ENCODE measurements at places on chromosomes 3 and 15.

- DNase-seq, result no peak
These were observed 16.3 kb downstream of the BMF start for GRCh38 chr15:40092256-40092978.

GRCh38 chr3:44596621-44597020 lies 11.9 kb downstream of the ZNF660 start:
- no peak for DNase-seq

- DNase-seq, result no peak
These were observed 30.0 kb downstream of the CCNL1 start for GRCh38 chr3:157129803-157130466.

DNA sequence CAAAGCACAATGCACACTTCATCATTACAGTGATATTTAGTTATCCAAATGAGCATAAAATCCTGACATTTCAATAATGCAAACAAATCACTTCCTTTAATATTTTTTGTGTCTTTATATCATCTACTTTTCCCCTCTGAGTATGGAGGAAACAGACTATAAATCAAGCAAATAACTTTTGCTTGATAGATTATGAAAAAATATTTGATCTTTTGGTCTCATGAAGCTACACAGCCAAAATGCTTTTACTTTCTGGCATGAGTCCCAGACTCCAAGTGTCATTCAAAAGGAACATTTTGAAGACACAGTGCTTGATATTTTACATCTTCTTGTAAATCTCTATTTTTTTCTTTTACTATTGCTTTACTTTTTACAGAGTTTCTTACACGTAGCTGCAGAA lies 215.3 kb upstream of the ROBO1 start:
- DNase-seq, result no peak

GRCh38 chr3:4758249-4758860 lies 220.9 kb upstream of the BHLHE40 start:
- DNase-seq, result no peak

GRCh38 chr3:141537856-141538255 lies 51.0 kb downstream of the RASA2 start:
- DNase-seq, result no peak

- DNase-seq, result no peak
These were observed 56.5 kb downstream of the BSN start for GRCh38 chr3:49610666-49611280.
